ENCODE measurements at places on chromosomes 16 and 17.

DNA sequence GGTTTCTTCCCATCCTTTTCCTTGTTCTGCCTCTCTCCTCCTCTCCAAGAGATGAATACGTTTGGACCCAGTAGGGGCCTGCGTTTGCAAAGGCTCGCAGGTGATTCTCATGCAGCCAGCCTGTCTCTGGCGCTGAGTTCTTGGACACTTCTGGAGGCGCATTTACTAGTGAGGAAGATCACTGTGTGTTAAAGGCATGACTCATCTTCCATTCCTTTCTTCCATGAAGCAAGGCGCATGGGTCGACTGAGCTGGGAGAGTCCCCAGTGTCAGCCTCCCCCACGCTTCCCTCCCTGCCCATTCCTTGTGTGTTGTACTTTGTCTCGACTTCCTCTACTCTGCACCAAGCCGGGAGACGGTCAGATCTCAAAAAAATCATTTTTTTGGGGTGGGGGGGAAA lies 159.9 kb upstream of the EEF2KMT start:
- DNase-seq: no peak

DNA sequence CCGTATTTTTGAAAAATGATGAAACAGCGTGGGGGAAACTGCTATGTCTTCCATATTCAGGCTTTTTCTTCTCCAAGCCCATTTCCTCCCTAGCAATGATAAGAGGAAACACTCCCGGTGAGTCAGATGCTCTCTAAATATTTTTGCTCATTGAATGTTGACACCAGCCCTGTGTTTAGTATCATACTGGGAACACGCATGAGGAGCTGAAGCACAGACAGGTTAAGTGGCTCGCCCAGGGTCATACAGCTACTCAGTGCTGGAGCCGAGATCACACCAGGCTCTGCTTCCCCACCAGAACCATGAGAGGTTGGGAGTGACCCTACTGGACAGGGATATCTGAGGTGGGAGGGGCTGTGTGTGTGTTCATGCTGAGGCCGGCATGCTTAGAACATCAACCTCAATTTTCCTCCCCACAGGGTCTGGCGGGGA lies 37.8 kb upstream of the ADGRG1 start:
- no peak for DNase-seq

GRCh38 chr17:76081295-76082210 lies 2.6 kb downstream of the ZACN start:
- DNase-seq: no peak

GRCh38 chr17:17979778-17980177 lies 7.1 kb downstream of the DRC3 start:
- DNase-seq: no peak

- no peak for DNase-seq
Measured at GRCh38 chr17:47935961-47936360, 5.4 kb upstream of the PNPO start.

GRCh38 chr16:68798398-68798797 lies 44.9 kb upstream of the TANGO6 start:
- DNase-seq: no peak

DNA sequence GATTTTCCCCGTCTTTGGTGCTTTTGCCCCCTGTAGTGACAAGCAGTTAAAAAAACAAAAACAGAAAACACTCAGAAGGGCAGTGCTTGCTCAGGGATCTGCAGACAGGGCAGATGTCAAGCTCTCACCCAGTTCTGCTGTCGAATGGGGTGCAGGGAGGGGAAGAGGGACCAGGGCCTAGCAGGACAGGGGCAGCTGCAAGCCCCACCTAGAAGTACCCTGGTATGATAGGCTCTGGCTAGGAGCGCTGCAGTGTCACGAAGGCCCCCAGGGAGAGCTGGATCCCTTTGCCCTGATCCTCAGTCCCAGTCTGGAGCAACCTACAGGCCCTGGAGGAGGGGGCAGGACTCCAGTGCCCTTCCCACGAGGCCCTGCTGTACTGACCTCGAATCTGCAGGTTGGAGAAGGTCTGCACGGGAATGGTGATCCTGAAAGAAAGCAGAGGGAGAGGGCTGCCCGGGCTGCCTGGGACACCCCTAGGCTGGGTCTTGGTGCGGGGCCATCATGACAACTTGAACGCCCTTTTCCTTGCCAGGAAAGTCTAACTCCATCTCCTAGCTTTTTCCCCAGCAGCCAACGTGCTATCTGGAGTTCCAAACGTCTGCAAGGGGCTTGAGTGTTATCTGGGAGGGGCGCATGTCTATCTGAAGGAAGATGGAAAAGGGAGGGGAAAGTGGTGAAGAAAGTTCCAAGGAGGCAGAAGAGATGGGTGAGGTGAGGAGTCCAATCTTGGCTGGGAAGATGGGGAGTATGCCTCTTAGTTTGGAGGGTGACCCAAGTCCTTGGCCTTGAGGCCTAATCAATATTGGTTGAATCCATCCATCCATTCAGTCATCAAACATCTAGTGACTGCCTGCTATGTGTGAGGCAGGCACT lies 4.8 kb downstream of the GFAP start:
- no peak for DNase-seq

All from DMS 273 treated with DMSO at 0.1 percent for 48 hours (cell line).